ENCODE measurements at places on chromosomes 5 and 9.

GRCh38 chr9:97740848-97741821, 44.0 kb upstream of the XPA start:
- DNase-seq, result no peak

- DNase-seq, result no peak
Measured at GRCh38 chr5:80288177-80288576, 31.6 kb upstream of the SPZ1 start.

- no peak for DNase-seq
Measured at GRCh38 chr9:17021387-17021970, 113.4 kb upstream of the CNTLN start.

- no peak for DNase-seq
Measured at GRCh38 chr5:125823572-125823971, 599.6 kb upstream of the GRAMD2B start.

DNA sequence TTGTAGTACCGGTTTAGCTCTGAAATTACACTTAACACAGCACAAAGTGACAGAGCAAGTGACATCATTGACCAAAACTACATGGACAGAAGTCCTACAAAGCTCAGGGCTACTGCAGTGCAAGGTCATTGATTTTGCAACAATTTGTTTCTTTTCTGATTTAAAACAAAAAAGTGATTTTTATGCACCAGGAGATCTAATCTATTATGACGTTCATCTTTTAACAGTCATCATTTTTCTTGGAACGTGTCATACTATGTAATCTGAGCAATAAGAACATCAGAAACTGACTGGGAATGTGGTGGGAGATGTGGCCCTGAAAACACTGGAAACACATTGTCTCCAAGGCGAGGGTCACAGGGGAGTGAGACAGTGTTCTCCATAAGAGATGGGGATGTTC, 17.4 kb upstream of the ZFAND5 start:
- no peak for DNase-seq

DNA sequence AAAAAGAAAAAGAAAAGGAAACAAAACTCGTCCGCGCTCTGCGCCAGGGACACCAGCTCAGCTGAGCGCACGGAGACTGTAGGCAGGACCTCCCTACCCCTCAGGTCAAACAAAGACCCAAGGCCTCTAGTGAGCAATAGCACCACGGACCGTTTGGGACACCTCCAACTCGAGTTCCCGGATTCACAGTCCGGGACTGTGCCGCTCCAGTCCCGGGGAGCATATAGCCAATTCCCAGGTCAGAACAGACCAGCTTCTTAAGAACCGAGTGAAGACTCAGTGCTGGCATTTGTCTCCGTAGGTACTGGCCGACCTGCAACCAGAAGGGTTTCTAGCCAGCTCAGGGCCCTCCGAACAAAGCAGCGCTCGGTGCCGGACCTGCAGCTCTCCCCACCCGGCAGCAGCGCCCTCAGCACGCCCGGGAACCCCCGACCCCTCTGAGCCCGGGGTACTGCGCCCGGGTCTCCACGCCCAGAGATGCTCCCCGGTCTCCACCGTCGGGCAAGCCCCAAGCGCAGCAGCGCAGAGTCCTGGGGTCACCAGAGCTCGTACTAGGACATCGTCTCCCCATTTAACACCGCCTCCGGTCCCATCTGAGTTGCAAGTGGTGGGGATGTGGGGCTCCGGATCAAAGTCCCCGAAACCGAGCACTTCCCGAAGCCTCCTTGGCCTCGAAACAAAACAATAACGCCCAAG, 591 bp downstream of the ABCA1 start:
- DNase-seq, result no peak

DNA sequence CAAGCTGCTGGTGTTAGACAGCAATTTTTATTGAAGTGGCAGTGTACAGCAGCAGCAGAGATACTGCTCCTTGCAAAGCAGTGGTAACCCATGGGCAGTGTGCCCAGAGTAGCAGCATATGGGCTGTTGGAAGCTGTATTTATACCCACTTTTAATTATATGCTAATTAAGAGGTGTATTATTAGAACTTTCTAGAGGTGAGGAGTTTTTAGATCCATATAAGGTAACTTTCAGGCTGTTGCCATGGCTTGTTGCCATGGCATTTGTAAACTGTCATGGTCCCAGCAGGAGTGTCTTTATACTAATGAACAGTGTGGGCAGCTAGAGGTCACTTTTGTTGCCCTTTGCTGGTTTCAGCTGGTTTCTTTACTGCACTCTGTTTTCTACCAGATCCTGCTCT, 3.7 kb upstream of the PJA2 start:
- DNase-seq, result no peak

GRCh38 chr5:51389577-51390463, 6.6 kb downstream of the ISL1 start:
- DNase-seq, result no peak

All from activated CD4-positive, CD25-positive, alpha-beta regulatory T cell (primary cell).